ENCODE measurements at places on chromosomes 5 and 9.

GRCh38 chr5:134122530-134122929 lies 8.0 kb downstream of the TCF7 start:
- no peak for DNase-seq

- DNase-seq, result no peak
Observed at GRCh38 chr5:128163991-128164390, 80.4 kb downstream of the SLC12A2 start.

- no peak for DNase-seq
Observed at GRCh38 chr5:144429405-144429804, 258.7 kb downstream of the KCTD16 start.

GRCh38 chr9:13857521-13857920 lies 456.4 kb downstream of the NFIB start:
- no peak for DNase-seq

GRCh38 chr5:146188358-146188757 lies 5.9 kb upstream of the LARS1 start:
- no peak for DNase-seq

DNA sequence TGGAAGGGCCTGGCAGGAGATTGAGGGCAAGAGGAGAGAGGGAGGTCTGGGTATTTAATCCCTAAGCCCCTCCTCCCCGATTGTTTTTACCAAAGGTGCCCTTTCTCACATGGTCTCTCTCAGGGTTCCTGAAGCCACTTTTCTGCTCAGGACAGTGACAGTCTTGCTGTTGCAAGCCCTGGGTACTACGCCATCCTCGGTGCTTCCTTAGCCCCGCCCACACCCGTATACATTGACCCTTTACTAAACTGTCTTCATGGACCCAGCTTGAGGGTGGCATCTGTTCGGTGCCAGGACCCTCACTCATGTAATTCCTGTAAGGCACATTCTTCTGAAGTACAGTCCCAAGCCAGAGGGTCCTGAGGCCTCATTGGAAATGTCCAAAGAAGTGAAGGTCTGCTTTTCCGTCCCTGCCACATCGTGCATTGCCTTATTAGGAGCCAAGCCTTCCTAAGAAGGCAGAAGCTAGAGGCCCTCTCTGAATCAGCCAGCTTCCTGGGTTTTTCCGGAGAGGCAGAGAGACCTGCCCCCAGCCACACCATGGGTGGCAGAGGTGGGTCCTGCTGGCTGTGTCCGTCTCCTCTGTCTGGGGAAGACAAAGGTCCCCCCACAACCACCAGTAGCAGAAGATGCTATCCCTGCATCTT lies 1.9 kb upstream of the SH3PXD2B start:
- DNase-seq, result no peak

GRCh38 chr5:132481596-132482211 lies 8.9 kb downstream of the IRF1 start:
- DNase-seq, result no peak

DNA sequence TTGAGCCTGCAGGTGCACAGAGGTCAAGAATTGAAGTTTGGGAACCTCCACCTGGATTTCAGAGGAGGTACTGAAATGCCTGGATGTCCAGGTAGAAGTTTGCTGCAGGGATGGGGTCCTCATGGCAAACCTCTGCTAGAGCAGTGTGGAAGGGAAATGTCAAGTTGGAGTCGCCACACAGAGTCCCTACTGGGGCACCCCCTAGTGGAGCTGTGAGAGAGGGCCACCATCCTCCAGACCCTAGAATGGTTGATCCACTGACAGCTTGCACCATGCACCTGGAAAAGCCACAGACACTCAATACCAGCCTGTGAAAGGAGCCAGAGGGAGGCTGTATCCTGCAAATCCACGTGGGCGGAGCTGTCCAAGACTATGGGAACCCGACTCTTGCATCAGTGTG lies 78.0 kb downstream of the GABRA1 start:
- DNase-seq, result no peak

DNA sequence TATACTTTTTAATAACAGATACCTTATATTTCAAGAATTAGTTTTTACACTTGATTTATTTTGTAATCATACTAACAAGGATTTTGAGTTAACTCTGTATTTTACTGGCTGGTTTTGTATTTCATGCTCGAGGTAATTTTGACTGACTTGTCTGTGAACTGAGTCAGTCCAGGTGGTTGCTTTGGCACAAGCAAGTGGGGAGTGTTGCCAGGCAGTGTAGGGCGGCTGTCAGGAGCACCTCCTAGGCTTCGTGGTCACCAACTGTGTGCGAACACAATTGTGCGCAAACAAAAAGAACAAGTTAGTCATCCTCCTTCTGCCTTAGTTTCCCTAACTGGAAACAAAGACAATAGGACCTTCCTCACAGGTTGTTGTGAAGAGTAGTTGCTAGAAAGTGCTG lies 286.3 kb downstream of the ADGRV1 start:
- no peak for DNase-seq

- no peak for DNase-seq
Observed at GRCh38 chr5:136769093-136769492, 403.7 kb upstream of the TRPC7 start.

GRCh38 chr9:82247318-82247717 lies 258.7 kb downstream of the SPATA31D1 start:
- DNase-seq, result no peak

DNA sequence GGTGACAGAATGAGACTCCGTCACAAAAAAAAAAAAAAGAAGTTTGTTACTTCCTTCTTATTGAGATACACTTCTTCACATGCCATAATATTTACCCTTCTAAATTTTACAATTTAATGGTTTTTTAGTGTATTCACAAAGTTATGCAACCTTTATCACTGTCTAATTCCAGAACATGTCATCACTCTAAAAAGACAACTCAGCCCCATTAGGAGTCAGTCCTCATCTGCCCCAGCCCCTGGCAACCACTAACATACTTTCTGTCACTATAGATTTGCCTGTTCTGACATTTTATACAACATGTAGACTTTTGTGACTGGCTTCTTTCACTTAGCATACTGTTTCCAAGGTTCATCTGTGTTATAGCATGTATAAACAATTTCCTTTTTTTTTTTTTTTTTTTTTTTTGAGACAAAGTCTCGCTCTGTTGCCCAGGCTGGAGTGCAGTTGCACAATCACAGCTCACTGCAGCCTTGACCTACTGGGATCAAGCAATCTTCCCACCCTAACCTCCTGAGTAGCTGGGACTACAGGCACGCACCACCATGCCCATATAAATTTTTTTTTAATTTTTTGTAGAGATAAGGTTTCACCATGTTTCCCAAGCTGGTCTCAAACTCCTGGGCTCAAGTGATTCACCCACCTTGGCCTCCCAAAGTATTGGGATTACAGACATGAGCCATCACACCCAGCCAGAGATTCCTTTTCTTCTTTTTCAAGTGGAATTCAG lies 18.0 kb downstream of the AQP3 start:
- DNase-seq, result no peak

DNA sequence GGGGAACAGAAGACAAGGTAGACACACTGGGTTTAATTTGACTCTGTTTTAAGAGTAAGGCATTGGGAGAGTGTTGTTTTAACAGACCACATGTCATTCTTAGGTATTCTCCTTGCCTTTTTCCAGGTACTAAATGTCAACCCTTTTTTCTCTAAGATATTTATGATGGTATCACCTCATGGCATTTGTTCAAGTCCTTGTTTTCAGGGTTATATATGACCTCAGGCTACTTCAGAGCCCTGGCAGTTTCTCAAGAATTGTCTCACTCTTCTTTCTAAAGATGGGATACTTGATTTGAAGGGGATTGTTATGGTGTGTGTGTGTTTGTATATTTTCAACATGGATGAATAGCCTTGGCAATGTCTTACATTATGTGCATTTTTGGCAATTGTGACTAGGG lies 131.1 kb upstream of the ACTBL2 start:
- no peak for DNase-seq

DNA sequence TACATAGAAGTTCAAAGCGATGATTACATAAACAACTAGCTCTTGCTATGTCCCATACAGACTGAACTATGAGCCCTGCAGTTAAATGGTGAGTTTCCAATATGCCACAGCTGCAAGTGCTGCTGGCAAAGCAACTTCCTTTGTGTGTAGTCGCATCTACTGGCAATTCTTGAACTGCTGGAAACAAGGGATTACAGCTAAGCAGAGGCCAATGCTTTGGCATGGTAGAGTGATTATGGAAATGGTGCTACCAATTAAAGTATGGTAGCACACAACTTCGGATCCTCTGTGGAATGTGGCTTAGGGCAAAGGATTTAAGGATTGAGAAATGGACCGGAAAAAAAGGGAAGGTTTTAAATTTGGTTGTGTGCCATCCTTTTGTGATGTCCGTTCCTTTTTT lies 856.6 kb downstream of the MAT2B start:
- DNase-seq, result no peak

- no peak for DNase-seq
Observed at GRCh38 chr5:91139572-91140200, 243.4 kb downstream of the ARRDC3 start.

- DNase-seq, result no peak
Observed at GRCh38 chr9:18346745-18347144, 127.2 kb upstream of the ADAMTSL1 start.

- DNase-seq, result no peak
Observed at GRCh38 chr5:68330574-68330973, 115.0 kb downstream of the PIK3R1 start.

- DNase-seq, result no peak
Observed at GRCh38 chr5:17203329-17204132, 13.9 kb upstream of the BASP1 start.

GRCh38 chr5:5805916-5806315 lies 383.4 kb downstream of the ICE1 start:
- no peak for DNase-seq

DNA sequence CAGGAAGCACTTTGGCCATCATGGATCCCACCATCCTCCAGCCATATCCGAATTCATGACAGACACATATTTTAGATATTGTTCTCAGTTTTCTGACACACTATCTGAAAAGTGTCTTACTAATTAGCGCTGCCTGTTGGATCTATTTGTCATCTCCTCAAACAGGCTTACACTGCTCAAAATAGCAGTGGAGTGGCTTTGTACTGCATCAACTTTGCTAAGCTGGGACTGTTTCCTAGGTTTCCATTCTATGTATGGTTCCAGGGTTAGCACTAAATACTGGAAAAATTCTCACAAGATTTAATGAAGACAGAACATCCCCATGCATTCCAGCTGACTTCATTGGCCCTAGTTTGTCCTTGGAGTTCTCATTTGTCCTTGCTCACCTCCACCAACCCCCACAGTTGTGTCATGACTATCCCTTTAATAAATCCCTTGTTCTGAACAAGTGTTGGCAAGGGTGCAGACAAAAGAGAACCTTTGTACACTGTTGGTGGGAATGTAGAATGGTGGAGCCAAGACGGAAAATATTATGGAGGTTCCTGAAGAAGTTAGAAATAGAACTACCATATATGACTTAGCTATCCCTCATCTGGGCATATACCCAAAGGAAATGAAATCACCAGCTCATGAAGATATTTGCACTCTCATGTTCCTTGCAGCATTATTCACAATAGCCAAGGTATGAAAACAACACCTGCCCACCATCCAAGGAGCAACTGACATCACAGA lies 136.5 kb upstream of the RAI14 start:
- DNase-seq, result no peak

GRCh38 chr5:77644371-77645157 lies 6.1 kb upstream of the OTP start:
- DNase-seq, result no peak

GRCh38 chr9:21801683-21802417 lies 586 bp upstream of the MTAP start:
- peak; percentile 81 for DNase-seq

DNA sequence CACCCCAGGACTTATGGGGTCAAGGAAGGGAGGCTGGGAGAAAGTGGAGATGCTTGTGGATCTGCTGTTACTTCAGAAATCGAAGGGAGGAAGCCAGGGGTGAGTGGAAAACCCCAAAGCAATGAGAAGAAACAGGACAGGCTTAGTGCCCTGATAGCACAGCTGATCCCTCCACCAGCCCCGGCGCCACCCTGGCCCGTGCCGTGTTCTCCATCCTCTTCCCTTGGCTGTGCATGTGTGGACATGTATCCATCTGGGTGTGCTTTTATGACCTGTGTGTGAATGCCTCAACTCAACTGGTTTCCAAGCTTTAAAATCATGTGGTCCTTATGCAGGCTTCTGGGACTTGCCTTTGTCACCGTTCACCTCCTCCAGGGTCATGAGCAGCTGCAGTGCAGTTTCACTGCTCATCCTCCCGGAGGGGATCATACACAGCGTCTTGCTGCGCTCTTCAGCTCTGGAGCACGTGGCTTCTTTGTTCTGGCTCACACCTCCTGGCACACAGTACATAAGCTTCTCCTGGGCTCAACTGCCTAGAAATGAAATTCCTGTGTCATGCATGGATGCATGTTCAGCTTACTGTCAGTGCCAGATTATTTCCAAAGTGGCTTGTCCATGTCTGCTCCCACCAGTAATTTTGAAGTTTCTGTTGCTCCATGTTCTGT lies 58.2 kb downstream of the IPPK start:
- DNase-seq, result no peak

GRCh38 chr5:170411100-170411499 lies 21.9 kb upstream of the KCNMB1 start:
- DNase-seq, result no peak

DNA sequence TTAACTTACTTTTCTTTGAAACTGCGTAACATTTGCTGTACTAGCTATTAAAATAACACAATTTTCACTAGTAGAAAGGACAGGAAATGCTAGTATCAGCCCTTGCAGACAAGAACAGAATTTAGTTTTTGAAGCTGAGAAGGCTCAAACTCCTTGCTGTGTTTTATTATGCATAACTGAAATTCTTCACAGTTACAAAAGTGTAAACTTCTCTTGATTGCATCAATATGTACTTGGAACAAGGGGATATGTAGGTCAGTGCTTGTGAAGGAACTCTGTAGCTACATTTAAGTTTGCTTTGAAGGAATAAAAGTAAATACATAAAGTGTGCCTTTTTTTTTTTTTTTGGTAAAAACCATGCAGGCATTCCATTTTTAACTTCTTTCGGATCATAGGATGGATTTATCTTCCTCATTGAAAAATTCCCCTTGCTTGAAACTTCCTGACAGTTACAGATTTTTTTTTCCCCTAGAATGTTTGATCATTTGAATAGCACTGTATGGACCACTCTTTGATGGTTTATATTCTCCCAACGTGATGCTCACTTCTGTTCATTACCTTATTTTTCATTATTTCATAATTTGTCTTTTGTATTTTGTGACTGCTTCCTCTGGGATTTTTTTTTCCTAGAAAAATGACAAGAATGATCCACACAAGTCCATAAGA lies 94.9 kb upstream of the DAB2 start:
- DNase-seq, result no peak

DNA sequence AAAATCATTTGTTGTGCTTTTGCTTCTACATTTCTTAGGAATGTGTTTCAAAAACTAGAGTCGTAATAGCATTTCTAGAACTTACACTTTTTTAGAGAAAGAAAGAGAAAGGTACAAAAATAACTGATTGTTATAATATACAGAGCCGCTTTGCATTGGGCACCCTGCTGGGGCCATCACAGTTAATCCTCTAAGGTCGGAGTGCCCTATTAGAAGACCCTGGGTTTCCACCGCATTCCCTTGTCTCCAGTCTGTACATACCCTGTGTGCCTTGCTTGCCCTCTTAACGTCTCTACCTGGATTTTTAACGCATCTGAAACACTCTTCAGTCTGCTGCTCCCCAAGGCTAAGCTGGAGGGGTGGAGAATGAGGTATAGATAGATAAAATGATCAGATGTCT lies 1.3 kb downstream of the MARVELD2 start:
- no peak for DNase-seq

Measured in Right ventricle myocardium inferior (tissue), 1 donor.